Upper lobe of right lung (tissue), 1 donor: ENCODE measurements at places on chromosomes 5 and 9.

DNA sequence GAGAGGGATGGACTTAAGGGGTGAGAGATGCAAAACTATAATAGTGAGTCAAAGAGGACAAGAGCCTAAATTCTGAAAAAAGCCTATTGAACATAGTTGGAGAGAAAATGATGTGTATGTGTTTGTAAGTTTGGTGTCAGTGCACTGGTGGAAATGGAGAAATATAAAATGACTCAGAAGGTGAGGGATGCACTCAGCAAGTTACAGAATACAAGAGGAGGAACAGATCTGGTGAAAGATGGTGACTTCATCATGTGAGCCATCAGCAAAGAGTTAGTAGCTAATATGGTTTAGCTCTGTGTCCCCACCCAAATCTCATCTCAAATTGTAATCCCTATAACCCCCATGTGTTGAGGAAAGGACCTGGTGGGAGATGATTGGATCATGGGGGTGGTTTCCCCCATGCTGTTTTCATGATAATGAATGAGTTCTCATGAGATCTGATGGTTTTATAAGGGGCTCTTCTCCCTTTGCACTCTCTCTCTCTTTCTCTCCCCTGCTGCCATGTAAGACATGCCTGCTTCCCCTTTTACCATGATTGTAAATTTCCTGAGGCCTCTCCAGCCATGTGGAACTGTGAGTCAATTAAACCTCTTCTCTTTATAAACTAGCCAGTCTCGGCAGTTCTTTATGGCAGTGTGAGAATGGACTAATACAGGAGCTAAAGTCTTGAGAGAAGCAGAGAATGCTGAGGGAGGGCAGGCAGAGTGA, 30.4 kb upstream of the FYB1 start:
- H3K4me3 ChIP-seq, result no peak overlapping the region
- H3K4me1 ChIP-seq, result no peaks in the 10 kb centered on the region
- H3K36me3 ChIP-seq, result no peaks in the 10 kb centered on the region
- DNase-seq, result no peak
- no peaks in the 10 kb centered on the region for H3K27me3 ChIP-seq
- no peak overlapping the region for H3K27ac ChIP-seq

DNA sequence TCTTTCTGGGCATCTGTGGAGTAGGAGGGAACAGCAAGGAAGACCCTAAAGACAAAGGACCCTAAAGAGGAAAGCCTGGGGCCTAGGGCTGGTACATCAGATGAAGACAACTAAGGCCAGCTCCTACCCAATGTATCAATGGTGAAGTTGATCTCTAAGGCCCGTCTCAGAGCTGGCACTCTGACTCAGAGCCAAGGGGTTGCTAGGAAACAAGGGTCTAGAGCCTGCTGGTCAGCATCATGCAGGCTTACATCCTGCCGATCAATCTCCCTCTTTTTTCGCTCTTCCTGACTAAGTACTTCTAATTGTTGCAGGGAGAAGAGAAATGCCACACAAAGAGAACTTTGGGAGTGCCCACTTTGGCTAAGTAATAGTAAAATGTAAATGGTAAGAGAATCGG, 26.2 kb downstream of the TRIM32 start:
- H3K4me3 ChIP-seq, result no peak overlapping the region
- DNase-seq, result no peak
- H3K36me3 ChIP-seq, result no peaks in the 10 kb centered on the region
- H3K27me3 ChIP-seq, result no peaks in the 10 kb centered on the region
- no peaks in the 10 kb centered on the region for H3K4me1 ChIP-seq

GRCh38 chr9:92278110-92278509, 15.4 kb downstream of the IARS1 start:
- H3K27ac ChIP-seq, result no peak overlapping the region
- H3K4me1 ChIP-seq, result no peaks in the 10 kb centered on the region
- H3K36me3 ChIP-seq, result peaks cover 100% of the 10 kb centered on the region

DNA sequence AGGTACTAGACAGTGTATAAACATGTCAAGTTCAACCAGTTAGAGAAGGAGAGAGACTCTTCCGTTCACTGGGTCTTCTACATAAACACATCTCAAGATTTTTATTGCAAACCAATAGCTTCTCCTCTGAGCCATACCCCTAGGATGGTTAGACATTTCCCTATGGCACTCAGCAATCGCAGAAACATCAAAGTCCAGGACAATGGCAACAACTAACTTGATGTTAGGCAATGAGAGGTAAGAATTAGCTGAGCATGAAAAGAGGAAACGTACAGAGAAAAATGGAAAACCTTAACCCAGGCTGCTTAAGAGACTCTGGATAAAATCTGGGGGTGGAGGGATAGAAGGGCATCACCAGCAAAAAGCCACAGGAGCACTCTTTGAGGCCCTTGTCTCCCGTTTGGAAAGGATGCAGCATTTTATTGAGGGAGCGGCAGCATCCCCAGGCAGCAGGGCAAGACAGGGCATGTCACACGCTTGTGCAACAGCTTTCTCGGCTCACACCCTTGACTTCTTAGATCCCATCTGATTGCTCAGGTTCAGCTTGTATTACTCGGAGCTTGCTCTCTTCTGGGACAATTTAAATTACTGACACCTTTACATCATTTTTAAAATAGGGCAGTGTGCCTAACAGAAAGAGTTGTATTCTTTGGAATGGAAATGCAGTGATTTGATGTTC, 8.6 kb upstream of the PSAT1 start:
- no peaks in the 10 kb centered on the region for H3K4me1 ChIP-seq
- H3K4me3 ChIP-seq, result no peak overlapping the region
- no peaks in the 10 kb centered on the region for H3K36me3 ChIP-seq
- H3K27ac ChIP-seq, result no peak overlapping the region
